ENCODE measurements at places on chromosomes 11 and 22.
A peak's percentile ranks its signal among the peaks of the same experiment; 100 is the strongest.

GRCh38 chr11:93444617-93445073 lies 98.5 kb downstream of the SMCO4 start:
- no peak for DNase-seq

- DNase-seq = peak; percentile 15
Measured at GRCh38 chr11:34836958-34837856, 79.0 kb downstream of the APIP start.

GRCh38 chr11:33263549-33263948 lies 6.4 kb downstream of the HIPK3 start:
- DNase-seq = peak; percentile 67

GRCh38 chr22:41801147-41801819 lies 804 bp downstream of the CCDC134 start:
- DNase-seq = no peak

- DNase-seq = no peak
Measured at GRCh38 chr22:48891688-48892577, 935.7 kb downstream of the BRD1 start.

GRCh38 chr11:73077454-73077853 lies 64.7 kb downstream of the FCHSD2 start:
- DNase-seq = no peak

GRCh38 chr11:85749884-85750283 lies 61.1 kb downstream of the SYTL2 start:
- DNase-seq = no peak

GRCh38 chr11:124748481-124749343 lies 3.3 kb downstream of the VSIG2 start:
- no peak for DNase-seq

GRCh38 chr22:27419473-27419872 lies 382.1 kb downstream of the MN1 start:
- no peak for DNase-seq

GRCh38 chr22:20979243-20979809 lies 2.8 kb upstream of the LZTR1 start:
- DNase-seq = no peak

Data from KBM-7 (cell line).